ENCODE measurements at places on chromosomes 5 and 9.
A peak's percentile ranks its signal among the peaks of the same experiment; 100 is the strongest.

- no peak for DNase-seq
Measured at GRCh38 chr5:80193401-80193800, 62.4 kb downstream of the SERINC5 start.

- DNase-seq, result no peak
Measured at GRCh38 chr9:85401998-85402397, 339.8 kb downstream of the AGTPBP1 start.

DNA sequence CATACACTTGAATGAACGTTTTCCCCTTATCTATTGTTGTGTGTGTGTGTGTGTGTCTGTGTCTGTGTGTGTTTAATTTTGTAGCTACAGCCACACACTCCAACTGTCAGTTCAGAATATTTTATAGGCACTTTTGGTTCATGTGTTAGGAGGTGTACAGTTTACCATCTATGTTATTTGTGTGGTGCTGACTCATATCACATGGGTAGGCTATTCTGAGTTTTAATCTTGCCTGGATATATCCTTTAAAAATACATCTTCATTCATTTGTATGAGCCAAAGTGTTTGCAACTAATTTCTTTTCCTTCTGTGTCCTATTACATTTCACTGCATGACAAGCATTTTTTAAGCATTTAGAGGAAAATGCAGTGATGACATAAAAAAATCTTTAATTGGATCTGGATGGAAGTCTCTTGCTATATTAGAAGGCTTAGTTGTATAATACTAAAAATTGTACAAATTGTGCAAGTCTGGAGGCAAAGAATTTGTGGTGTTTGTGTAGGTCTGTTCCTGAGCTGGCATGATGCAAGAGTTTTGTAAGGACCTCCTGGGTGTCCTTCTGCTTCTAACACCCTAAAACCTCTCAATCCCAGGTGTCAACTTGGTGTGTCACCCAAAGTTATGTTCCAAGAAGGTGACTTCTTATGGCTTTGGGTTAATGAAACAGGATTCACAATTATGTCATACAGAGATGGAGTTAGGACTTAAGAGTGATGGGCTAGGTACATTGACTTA is 52.4 kb upstream of the HMHB1 start:
- no peak for DNase-seq

DNA sequence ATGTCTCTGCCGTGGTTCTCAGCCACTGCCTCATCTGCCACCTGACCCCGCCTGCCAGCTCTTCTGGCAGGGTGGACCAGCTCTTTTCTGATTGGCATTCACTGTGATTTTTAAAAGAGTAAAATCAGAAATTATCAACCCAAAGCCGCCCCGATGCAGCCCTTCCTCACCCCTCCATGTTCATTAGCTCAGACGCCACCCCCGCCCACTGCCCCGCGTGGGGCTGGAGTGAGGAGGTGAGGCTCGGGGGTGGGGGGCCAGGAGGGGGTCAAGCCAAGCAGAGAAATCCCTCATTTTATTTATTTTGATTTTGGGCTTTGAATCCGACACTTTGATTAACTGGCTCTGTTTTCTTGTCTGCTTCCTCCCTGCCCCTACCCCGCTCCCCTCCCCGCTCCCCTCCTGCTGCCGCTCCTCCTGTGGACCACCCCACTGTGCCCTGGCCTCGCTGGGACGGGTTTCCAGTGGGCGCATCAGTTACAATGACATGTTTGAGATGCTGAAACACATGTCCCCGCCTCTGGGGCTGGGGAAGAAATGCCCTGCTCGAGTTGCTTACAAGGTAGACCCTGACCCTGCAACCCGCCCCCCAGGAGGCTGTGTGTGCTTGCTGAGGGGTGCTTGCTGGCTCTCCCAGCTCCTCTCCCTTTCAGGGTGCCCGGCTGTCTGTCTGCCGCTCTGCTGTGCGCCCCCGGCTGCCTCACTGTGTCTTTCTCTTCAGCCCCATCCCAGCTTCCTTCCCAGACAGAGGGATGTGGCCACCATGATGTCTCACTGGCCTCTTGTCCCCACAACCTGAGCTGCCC is 224.9 kb downstream of the CACNA1B start:
- DNase-seq, result no peak

DNA sequence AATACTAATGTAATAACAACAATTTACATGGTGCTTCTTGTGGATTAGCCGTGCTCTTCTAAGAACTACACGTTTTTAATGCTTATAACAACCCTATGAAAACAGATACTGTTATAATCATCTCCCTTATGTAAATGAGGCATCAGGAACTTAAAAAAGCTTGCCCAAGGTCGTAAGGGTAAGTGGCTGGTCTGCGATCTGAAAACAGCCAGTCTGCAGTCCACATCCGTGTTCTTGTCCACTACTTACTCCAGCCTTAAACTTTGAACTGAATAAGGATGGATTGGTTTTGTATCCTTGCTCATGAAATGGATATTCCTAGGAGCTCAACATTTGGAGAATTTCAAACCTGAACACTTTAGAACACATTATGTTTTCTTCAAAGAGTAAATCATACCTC is 26.7 kb downstream of the PAM start:
- DNase-seq, result no peak

DNA sequence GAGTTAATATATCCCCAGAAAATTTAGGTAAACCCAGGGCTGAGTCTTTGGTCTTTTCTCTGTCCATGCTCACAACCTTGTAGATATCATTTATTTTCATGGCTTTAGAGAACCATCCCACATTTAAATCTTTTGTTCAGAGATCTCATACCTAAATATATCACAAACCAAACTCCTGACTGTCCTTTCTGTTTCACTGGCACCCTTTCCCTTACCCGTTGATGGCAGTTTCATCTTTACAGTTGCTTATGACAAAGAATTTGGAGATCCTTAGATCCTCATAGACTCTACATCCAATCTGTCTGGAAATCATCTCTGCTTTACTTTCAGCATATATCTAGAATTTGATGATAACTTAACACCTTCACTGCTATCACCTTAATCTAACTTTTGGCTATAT is 19.2 kb downstream of the RNF180 start:
- no peak for DNase-seq

- no peak for DNase-seq
Measured at GRCh38 chr9:94908583-94909249, 182.2 kb downstream of the AOPEP start.

- DNase-seq, result no peak
Measured at GRCh38 chr5:103646698-103647614, 84.4 kb upstream of the NUDT12 start.

- DNase-seq, result no peak
Measured at GRCh38 chr5:170499621-170500020, 4.2 kb upstream of the KCNIP1 start.

GRCh38 chr5:155562158-155562557 is 548.6 kb downstream of the KIF4B start:
- no peak for DNase-seq

DNA sequence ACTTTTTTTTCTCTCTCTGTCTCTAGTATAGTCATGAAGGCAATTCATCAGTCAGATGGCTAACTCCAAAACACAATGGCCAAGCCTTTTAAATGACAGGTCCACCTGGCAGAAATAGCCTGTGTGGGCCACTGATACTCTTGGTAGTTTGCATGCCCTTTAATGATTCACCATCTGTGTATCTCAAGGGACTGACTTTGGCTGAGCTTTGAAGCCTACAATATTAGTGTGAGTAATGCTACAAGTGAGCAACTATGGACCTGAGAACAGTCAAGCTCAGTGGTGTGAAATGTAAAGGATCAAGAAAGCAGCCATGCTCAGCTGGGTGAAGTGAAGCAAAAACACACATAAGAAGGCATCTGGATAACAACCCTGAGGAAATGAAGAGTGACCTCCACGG is 506.9 kb downstream of the TLE1 start:
- no peak for DNase-seq

DNA sequence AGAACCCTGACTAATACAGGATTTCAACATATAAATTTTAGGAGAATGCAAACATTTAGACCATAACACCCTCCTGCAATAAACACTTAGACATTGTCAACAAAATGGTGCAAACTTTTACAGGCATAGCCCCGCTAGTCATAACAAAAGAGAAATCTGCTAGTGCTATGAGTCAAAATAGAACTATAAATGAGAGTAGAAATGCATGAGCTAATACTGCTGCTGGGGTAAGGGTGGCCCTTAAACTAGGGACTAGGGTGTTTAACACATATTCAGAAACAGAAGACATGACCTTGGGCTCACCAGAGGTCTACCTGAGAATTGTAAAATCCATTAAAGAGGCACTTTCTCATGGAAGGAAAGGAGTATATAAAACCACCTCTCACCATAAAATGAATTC is 131.6 kb downstream of the TLR4 start:
- DNase-seq, result no peak

DNA sequence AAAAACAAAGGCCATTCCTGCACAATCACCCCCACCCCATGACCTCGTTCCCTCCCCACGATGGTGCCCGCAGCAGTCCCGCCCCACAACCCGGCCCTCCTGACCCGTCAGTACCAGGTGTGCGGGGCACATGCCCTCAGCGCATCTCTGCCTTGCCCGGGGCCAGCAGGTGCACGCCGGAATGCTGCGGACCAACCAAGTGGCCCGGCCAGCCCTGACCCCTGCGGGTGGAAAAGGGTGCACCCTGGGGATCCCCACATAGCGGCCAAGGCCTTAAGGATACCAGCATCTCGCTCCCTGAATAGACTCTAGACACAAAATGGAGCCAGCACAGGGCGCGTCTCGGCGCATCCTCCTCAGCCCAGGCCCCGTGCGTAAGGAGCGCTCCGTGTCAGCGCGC is 6.0 kb downstream of the SFXN1 start:
- no peak for DNase-seq

DNA sequence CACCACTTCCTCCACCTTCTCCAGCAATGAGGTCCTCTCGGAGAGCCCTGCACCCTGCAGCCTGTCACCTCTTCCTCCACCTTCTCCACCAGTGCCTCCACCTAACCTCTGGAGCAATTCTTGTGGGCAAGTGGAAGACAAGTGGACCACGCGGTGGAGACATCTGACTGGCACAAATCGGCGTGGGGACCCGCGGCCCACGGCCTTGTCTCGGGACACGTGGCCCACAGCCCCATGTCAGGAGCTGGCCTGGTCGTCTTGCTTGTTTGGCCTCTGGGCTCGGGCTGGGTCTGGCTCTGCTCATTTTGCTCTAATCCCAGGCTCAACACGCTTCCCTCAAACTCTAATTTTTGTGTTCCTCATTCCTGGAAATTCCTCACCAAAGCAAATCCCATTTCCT is 393.1 kb upstream of the IRX1 start:
- no peak for DNase-seq

GRCh38 chr5:150339165-150339564 is 18.3 kb upstream of the TCOF1 start:
- no peak for DNase-seq

DNA sequence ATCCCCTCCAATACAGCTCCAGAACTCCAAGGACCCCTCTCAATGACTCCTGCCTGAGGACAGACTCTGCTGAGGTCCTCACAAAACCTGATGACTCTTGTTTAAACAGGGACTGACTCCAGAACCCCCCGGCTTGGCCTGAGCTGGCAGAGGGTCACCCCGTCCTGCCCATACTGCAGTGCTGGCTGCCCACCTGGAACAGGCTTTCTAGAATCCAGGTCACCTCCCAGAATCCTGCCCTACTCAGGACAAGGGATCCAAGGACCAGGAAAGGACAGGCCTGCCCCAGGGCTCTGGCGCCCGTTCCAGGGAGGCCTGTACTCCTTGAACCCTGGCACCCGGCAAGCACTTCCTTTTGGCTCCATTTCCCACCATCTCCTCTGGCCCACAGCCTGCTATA is 22.2 kb downstream of the RALGDS start:
- DNase-seq, result no peak

- DNase-seq, result no peak
Measured at GRCh38 chr5:67246108-67246507, 49.5 kb upstream of the CD180 start.

DNA sequence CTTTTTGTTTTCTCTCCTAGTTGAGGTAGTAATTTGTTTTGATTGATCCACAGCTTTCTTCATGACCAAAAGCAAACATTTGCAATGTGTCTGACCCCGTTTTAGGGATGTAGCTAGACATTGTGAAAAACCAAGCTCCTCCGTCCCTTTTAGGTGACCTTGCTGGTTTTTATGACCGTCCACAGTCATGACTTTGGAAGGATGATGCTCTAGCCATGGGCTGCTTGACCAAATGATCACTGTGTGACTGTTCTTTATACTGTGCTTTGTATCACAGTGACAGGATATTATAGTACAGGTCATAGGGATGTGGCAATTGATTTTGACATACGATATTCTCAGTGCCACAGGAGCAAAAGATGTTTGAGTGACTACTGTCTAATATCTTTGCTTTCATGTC is 54.4 kb downstream of the KCNN2 start:
- DNase-seq, result no peak

DNA sequence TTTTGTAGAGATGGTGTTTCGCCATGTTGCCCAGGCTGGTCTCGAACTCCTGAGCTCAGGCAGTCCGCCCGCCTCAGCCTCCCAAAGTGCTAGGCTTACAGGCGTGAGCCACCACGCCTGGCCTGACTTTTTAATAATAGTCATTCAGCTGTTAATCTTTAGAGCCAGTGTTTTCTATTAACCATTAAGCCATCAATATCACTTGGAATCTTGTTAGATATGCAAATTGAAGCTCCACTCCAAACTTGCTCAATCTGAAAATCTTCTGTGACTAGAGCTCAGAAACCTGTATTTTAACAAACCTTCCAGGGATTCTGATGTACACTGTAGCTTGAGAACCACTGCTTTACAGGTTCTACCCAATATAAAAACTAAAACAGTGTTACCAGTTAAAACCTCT is 113.5 kb downstream of the CDC42SE2 start:
- no peak for DNase-seq

DNA sequence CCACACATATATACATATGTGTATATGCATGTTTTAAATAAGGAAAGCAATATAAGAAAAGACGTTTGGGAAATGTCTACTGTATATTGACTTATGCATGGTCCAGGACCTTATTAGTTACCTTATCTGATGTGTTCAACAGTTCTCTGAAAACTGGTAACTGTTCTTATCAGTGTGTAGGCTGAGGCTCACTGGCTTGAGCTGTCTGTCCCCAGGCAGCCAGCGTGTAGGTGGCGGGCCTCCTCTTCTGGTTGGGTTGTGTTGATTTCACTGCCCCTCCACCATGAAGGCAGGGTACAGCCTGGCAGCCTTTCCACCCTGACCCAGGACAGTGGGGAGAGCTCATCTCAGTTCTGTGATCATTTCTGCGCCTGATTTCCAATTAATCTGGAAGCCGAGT is 38.7 kb upstream of the SEMA4D start:
- DNase-seq, result peak; percentile 18

DNA sequence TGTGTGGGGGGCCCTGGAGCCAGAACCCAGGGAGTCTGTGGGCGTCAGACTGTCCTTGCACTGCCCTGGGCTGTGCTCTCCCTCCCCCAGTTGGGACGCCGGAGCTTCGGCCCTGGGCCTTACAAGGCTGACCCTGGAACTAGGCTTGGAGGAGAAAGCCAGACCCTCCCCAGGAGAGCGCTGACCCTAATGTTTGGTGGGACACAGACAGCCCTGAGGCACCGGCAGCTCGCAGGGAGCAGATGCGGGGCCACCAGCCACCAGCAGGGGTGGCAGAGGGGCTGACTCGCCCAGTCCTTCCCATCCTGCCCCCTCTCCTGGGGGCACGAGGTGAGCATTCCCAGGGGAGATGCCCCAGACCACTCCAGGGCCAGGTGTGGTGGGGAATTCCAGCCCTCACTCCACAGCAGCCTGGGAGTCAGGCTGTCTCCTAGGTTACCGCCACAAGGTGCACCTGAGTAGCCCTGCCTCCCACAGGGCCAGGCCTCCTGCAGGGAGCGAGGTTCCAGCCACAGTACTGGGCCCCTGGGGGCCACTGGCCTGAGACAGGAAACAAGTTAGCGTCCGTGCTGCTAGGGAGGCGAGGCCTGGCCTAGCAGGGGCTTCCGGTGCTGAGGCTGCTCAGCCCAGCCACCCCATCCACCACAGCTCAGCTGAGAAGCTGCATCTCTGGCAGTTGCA is 134.6 kb downstream of the OLFM1 start:
- DNase-seq, result no peak

Data from stimulated activated CD8-positive, alpha-beta memory T cell treated with anti-CD3 and anti-CD28 coated beads, Interleukin-15, amount 100 ng/mL, for 48 hours (primary cell).